T-helper 1 cell (primary cell): ENCODE measurements at places on chromosomes 4 and X.

- no peak for DNase-seq
Measured at GRCh38 chrX:34332334-34332733, 200.2 kb upstream of the FAM47A start.

GRCh38 chr4:176545872-176546271 lies 226.1 kb downstream of the SPCS3 start:
- no peak for DNase-seq

DNA sequence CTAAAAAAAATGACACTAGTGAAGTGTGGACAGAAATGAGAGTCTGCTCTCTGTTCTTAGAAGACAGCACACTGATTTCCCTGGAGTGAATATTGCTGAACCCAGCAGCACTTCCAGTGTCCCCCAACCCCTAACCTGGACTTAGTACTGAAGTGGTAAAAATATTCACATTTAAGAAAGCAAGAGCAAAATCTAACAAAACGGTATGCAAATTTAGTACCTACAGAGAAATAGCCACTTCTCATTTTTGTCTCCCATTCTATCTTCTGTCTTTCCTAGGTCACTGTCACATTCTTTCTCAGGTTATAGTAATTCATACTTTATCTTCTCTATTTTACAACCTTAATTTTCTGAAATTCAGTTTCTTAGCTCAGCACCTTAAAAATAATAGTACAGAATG lies 274.7 kb downstream of the CFAP299 start:
- no peak for DNase-seq

DNA sequence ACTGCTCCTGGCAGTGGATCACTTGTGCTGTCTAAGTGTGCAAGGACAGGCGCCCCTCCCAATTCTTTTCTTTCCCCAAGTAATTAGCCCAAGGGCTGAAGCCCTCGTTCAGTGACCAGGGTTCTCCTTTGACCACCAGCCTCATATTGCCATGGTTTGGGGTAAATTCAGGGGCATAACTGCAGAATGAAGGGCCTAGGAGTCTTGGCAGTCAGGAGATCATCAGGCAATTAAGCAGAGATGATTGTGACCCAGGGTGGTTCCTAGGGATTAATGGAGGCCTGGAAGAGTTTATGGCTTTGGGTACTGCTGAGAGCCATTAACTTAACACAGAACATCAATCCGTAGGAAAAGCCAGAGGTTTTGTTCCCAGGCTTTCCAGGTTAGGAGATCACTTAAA lies 170.7 kb downstream of the PTTG2 start:
- DNase-seq: no peak

- DNase-seq: no peak
Measured at GRCh38 chrX:16586377-16587112, 63.4 kb upstream of the S100G start.

GRCh38 chr4:129092631-129093190 lies 628 bp downstream of the SCLT1 start:
- DNase-seq: no peak

GRCh38 chr4:54897590-54897989 lies 227.8 kb downstream of the KDR start:
- no peak for DNase-seq

DNA sequence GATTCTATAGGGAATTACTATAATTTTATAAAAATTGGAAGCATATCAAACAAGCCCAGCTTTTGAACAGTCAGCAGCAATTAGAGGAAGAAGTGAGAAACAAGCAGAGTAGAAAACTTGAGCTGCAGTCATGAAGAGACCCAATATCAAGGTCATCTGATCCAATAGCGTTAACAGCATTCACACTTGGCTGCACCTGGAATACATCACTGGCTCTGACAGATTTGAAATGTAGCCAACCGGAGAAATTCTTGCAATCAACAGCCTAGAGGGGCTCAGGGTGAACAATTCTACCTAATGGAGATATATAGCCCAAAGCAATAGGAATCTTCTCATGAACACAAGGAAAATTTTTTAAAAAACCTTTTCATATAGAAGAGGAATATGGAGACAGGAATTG lies 13.6 kb downstream of the DDX53 start:
- DNase-seq: no peak

- DNase-seq: no peak
Measured at GRCh38 chr4:7693711-7694110, 245.9 kb downstream of the AFAP1 start.

DNA sequence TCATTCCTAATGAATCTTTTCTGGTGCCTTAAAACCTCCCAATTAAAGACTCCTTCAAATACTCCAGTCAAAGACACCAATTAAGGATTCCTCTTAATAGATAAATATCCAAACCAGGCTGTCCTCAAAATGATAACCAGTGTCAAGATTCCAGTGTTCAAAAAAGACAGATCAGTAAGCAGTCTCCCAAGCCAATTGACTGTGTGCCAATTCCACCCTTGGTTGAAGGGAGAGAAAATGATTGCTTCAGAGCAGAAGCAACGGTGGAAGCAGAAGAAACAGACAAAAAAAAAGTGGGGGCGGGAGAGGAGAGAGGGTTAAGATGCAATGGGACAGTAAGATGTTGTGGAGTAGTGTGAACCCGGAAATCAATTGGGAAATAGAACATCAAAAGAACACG lies 216.0 kb upstream of the FTHL17 start:
- DNase-seq: no peak

DNA sequence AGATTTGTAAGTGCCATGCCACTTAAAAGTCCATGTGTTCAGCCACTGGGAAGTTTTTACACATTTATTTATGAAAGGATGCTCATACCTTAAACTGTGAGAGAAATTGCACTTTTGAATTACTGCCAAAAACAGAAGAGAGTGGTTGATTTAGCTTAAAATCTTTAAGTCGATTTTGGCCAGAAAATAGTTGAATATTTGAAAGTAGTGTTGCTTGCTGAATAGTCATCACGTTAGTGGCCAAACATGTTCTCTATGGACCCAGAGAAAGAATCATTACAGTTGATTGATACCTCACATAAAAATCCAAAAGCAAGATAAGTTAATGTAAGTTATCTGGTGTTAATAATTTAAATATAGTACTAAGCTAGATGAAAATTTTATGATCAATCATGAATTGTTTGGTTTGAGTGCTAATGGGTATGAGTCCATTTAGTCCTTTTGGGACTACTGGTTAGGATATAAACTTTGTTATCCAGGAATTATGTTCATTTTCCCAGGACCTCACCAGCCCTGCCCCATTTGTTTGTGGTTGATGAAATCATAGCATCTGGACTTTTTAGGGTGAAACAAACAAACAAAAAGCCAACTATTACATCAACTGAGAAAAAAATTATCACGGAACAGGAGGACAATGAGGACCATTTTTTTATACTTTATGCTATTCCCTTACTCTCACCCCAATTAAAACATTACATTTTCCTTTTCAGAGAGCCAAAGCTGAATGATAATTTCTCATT lies 6.3 kb downstream of the GIMD1 start:
- no peak for DNase-seq

DNA sequence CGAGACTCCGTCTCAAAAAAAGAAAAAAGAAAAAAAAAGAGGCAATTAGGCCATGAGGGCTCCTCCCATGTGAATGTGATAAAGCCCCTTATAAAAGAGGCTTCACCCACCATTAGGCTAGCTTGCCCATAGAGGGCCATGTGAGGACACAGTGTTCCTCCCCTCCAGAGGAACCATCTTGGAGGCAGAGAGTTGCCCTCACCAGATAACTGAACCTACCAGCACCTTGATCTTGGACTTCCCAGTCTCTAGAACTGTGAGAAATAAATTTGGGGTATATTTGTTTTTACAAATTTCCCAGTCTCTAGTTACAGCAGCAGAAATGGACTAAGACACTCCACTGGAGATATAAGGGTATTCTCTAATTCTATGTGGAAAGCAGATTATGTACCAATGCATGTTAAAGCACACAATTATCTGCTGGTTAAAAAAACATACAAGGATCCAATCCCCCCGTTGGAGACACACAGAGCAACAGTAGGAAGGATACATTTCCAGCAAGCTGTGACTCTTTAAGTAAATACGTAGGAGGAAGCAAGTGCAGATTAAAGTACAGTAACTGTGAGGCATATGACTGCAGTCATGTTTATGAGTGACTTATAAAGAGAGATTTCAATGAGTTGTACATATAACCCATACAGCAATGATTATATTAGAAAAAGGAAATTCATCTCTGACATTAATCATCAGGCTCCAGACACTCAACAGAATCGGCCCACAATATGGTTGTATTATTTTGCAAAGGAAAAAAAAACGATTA lies 21.4 kb downstream of the SH3RF1 start:
- DNase-seq: no peak

DNA sequence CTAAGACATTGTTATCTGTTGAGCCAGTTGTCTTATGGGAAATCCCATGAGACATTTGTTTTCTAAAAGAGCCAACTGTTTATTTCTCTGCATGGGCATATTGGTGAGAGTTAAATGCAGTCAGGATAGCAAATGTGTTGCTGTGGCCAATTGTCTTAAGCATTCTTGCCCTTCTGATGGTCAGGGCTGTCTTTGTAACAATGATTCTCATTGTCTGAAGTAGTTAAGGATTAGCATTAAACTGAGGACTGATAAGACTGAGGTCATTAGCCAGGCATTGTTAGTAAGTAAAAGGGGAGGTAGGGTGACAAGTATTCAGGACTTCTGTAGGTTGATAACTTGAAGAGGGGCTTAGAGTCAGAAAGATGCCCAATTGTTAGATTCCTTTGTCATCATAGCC lies 11.2 kb upstream of the MORF4L2 start:
- no peak for DNase-seq

GRCh38 chrX:20046223-20046622 lies 55.4 kb upstream of the BCLAF3 start:
- no peak for DNase-seq

DNA sequence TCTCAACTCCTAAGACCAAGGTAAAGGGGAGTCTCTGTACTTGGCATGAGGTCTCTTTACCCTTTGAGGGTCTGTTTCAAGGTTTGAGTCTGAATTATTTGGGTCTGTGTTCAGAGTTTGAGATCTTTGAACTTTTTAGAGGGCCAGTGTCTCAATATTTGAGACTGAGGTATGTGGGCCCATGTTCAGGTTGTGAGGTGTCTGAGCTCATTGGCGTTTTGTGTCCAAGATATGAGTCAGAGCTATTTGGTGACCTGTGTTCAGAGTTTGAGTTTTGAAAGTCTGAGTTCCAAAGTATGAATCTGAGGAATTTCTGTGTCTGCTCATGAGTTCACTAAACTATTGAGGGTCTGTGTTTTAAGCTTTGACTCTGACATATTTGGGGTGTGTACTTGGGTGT lies 36.7 kb upstream of the PAGE4 start:
- no peak for DNase-seq

- no peak for DNase-seq
Measured at GRCh38 chrX:111467896-111468295, 43.5 kb upstream of the SERTM2 start.

DNA sequence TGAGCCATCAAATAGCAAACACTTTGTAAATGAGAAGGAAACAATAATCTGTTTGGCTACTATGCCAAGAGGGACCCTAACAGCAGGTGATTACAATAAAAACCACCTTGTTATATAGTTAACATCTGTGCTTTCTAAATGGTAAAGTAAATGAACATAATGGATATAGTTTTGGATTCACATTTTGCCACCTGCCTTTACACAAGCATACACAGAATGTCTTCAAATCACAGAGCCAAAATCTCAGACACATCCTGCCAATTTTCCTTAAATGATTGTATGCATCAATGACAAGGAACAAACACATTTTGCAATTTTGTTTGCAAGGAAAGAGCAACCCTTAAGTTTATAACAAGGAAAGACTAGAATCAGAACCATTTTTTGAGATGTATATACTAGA lies 334.2 kb downstream of the FSTL5 start:
- DNase-seq: no peak
